ENCODE measurements at places on chromosomes 12 and 14.

GRCh38 chr14:22780105-22780679 lies 13.7 kb downstream of the OXA1L start:
- peak; percentile 4 for DNase-seq

DNA sequence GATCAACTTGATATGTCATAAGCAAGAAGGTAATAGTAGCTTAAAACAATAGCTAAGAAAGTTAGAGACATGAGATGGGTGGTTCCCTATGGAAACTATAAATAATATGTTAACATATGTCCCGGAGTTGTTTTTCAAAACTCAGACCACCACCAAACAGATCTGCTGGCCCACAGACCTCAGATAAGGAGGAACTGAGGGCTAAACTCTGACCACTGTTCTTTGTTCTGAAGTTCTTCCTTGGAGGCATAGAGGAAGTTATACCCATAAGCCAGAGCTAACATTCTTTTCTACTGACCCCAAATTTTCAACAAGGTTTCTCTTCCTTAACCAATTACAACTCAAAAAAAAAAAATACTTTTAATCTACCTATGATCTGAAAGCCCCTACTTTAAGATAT lies 156.1 kb upstream of the FSCB start:
- DNase-seq, result no peak

DNA sequence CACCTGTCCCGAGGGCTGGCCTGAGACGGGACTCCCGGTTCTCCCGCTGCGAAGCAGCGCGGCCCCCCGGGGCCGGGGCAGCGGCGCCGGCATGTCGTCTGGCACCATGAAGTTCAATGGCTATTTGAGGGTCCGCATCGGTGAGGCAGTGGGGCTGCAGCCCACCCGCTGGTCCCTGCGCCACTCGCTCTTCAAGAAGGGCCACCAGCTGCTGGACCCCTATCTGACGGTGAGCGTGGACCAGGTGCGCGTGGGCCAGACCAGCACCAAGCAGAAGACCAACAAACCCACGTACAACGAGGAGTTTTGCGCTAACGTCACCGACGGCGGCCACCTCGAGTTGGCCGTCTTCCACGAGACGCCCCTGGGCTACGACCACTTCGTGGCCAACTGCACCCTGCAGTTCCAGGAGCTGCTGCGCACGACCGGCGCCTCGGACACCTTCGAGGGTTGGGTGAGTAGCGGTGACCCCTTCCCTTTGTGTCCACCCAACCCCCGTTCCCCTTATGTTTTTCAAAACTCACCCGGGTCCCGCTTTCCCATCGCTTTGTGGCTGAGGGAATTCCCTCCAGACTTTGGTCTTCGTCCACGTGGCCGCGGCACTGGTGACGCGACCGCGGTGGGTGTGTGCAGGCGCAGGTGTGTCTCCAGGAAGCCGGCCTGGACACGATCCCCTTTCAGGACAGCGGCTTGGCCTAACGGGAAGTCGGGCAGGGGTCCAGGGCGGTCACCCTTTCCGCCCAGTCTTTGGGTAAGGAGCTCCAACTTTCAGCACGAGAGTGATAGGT lies 826 bp downstream of the PRKCH start:
- DNase-seq, result no peak

DNA sequence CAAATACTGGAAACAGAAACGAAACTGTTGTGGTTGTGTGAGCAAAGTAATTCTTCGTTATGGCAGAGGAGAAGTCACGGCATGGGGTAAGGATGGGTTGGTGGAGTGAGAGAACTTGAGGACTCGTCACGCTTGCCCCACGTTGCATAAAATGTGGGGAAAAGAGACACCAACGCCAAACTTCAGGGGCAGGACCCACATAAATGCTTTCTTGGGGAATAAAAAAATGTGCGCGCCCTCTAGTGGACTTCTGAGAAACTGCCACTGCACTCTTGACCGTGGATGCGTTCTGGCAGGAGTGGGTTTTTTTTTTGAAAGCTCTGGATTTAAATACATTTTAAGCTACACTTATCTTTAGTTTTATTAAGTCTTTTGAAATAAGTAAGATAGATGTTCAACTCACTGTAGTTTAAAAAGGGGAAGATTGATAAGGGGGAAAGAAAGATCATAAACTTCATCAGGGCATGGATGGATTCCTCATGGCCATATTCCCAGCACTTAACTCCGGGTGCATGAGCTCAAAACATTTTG lies 4.1 kb upstream of the IGF1 start:
- DNase-seq, result peak; percentile 47

DNA sequence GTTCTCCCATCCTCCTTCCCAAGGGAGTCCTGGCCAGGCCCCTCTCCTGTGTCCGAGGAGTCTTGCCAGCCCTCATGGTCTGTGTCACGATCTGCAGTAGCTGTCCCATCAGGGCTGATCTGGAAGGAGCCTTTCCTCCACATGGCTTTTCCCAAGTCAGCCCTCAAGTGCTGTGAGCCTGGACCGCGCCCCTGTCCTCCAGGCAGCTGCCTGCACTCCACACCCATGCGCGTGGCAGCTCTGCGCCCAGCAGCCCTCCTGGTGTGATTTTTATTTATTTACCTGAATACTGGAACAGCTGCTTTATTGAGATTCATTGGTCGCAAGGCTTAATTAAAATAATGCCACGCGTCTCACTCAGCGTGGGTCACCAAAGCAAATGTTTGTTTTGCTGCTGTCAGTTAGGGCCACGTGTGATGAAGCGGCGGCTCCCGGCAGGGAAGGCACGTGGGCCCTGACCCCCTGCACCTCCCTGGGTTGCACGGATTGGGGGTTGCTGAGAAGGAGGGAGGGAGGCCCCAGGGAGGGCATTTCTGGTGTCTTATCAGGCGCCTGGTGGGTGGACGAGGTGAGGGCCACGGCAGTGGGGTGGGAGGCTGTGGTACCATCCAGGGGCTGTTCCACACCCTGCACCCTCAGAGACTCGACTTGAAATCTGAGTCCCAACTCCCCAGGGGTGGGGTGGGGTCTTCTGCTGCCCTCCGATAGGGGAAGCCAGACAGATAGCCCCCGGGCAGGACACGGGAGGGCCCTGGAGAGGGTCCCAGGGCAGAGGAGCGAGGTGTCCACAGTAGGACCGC lies 206.3 kb upstream of the C14orf180 start:
- no peak for DNase-seq

DNA sequence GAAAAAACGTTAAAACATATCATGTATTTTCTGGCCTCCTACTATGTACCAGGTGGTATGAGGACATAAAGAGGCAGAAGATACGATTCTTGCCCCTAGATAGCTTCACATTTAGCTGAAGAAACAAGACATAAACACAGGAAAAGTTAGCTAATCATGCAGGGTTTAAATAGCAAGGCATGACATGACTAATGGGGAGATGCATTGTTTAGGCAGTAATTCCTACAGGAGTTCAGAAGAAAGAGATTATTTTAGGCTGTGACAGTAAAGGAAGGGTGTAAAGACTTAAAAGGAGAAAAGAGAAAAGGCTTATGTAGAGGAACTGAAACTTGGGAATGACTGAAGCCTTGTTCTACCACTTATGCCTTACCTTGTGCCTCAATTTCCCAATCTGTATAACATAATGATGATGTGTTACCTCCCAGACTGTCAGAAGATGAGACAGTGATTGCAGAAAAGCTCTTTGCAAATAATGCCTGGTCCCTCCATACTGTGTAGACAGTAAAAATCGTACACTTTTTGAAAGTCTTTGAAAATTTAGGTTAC lies 44.4 kb downstream of the PRKCH start:
- no peak for DNase-seq

- peak; percentile 81 for DNase-seq
Measured at GRCh38 chr12:57389033-57389432, 41.8 kb downstream of the R3HDM2 start.

DNA sequence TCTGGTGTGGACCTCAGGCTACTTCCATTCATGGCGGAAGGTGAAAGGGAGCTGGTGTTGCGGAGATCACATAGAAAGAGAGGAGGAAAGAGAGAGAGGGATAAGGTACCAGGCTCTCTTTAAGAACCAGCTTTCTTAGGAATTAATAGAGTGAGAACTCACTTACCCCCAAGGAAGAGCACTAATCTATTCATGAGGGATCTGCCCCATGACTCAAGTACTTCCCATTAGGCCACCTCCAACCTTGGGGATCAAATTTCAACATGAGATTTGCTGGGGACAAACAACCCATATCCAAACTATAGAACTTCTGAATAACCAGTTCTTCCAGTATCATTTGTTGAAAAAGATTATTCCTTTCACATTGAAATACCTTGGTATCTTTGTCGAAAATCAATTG lies 34.0 kb upstream of the C2CD5 start:
- DNase-seq, result no peak

DNA sequence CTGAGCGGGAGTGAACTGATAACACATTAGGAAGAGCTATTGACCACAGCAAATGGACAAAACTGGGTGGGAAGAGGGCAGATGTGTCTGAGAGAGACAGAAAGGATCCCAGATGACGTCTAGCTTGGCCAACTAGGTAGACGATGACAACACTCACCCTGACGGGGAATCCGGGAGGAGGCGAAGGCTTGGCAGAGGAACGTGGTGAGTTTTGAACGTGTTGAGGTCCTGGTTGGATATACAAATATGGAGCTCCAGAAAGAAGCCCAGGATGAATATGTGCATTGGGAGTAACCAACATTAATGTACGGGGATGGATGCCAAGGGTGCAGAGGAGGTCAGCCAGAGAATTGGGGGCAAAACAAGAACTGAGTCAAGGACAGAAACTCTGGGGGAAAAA lies 60.7 kb downstream of the DPF3 start:
- no peak for DNase-seq

GRCh38 chr12:97162173-97162572 lies 255.1 kb downstream of the NEDD1 start:
- DNase-seq, result no peak

DNA sequence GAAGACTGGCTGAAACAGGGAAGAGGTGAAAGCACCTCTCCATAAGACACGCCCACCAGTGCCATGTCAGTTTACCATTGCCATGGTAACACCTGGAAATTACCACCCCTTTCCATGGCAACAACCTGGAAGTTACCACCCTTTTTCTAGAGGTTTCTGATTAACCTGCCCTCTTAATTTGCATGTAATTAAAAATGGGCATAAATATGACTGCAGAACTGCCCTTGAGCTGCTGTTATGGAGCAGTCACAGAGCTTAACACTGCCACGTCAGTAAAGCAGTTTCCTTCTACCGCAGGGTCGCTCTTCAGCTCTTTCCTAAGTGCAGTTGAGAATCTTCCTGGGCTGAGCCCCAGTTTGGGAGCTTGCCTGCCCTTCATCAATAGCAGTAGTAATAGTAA lies 55.2 kb downstream of the RASSF3 start:
- no peak for DNase-seq

DNA sequence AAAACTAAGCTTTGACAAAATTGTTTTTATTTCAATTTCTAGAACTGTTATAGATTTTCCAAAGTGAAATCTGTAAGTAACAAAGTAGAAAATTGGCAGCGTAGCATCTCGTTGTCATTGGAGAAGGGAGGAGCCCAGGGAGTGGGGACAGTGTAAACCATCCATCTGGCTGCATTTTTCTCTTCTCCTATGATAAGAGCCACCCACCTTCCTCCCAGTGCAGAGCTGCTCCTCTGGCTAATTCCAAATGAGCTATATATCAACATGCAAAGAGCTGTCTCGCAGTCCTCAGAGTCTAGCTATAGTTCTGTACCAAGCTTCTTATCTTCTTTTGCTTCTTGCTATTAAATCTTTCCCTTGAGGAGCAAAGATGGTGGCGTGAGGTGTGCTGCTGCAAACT lies 56.6 kb downstream of the SCN8A start:
- no peak for DNase-seq

DNA sequence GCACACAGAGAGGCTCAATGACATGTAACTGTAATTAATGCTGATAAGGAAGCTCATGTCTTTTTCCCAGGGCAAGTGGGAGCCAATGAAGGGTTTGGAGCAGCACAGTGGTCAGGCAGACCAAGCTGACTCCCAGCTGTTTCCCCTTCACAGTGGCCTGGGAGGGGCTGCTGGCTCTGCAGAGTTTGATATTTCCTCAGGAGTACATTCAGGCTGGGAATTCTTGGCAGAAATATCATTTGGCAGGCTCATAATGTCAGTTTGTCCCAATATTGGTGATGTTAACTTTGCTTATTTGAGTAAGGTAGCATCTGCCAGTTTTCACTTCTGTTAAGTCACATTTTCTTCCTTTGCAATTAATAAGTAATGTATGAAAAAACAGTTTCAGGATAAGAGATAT lies 247.0 kb downstream of the EMP1 start:
- no peak for DNase-seq

- DNase-seq, result peak; percentile 16
Measured at GRCh38 chr12:56377310-56377988, 14.8 kb upstream of the APOF start.

DNA sequence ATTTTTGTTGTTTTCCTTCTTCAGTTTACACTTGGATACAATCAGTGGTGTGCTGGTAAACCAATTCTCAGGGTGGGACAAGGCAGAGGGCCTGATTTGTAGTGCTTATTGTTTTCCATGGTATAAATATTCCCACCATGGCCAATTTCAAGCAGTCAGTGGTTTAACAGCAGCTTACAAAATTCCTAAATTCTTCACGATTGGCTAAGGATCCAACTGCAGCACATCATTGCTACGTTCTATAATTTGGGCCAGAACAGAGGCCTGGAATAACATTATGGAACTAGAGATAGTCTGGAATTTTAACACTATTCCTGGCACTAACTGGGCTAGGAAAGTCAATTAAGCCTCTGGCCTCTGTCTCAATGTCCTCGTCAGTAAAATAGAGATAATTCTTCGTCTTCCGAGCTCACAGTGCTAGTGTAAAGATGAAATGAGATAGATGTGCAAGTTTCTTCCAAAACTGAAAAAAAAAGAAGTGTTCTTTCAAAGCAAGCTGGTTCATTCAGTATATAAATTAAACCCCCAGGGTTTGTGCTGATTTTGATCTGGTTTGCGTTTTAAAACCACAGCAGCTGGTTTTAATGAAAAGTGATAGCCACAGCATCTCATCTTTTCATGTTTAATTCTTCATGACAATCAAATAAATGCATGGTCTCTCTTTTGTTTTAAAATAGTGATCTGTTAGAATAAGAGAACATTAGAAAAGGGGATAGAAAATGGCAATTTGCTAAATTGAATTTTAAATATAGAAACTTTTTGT lies 104.1 kb downstream of the EPS8 start:
- no peak for DNase-seq

GRCh38 chr14:94132285-94132887 lies 3.0 kb upstream of the IFI27L2 start:
- peak; percentile 64 for DNase-seq

- no peak for DNase-seq
Measured at GRCh38 chr14:62307844-62308243, 545.6 kb downstream of the SNAPC1 start.

- no peak for DNase-seq
Measured at GRCh38 chr12:101004898-101005297, 205.1 kb downstream of the SLC5A8 start.

GRCh38 chr12:71581206-71581605 lies 82.4 kb downstream of the ZFC3H1 start:
- no peak for DNase-seq

- no peak for DNase-seq
Measured at GRCh38 chr14:24839617-24840203, 205.7 kb upstream of the GZMB start.

Data from brain microvascular endothelial cell (primary cell).